Activated CD4-positive, alpha-beta T cell treated with anti-CD3 and anti-CD28 coated beads for 36 hours (primary cell): ENCODE measurements at places on chromosomes 7 and 10. TPM values are rescaled to one million over a fixed set of nuclear protein-coding genes. Genes with fewer than 3 reads are reported as not detected.

TMEM72 gene
- total RNA-seq: not detected

LRRTM3 gene
- not detected for total RNA-seq

DNA sequence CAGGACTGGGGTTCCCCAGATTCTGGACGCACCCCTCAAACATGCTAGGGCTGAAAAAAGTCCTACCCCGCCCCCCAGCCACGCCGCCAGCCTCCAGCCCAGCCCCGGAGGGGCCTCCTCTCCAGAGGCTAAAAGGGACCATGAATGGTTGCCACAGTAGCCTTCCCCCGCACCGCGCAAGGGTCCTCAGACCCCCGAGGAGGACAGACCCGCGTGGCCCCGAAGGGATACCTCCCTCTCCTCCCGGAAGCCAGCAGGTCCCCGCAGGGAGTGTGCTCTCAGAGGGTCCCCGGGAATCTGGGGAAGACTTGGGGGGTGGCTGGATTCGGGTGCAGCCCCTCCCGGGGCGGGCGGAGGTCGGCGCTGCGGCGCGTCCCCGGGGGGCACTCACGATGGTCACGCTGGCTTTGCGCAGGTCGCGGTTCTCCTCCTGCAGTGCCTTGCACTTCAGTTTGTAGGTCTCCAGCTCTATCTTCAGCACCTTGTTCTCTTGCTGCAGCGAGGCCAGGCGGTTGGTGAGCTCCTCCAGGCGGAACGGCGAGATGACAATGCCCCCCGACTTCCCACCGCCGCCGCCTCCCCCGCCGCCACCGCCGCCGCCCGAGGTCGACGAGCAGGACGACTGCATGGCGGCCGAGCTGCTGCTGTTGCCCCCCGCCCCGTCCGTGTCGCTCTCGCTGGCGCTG lies 482 bp downstream of the CCDC6 start:
- peak; percentile 48 for DNase-seq

GRCh38 chr7:140922741-140923345 lies 1.9 kb downstream of the BRAF start:
- DNase-seq: no peak

- DNase-seq: no peak
Observed at GRCh38 chr10:87740254-87740655, 77.8 kb downstream of the ATAD1 start.

- DNase-seq: no peak
Observed at GRCh38 chr10:101137271-101137670, 6.2 kb downstream of the TLX1 start.

- no peak for DNase-seq
Observed at GRCh38 chr7:112042631-112043030, 163.6 kb downstream of the DOCK4 start.

- DNase-seq: no peak
Observed at GRCh38 chr7:147022056-147022455, 905.5 kb downstream of the CNTNAP2 start.

GRCh38 chr7:68559518-68559917 lies 1038.8 kb upstream of the AUTS2 start:
- no peak for DNase-seq

- no peak for DNase-seq
Observed at GRCh38 chr7:21314954-21315353, 112.9 kb upstream of the SP4 start.

DNA sequence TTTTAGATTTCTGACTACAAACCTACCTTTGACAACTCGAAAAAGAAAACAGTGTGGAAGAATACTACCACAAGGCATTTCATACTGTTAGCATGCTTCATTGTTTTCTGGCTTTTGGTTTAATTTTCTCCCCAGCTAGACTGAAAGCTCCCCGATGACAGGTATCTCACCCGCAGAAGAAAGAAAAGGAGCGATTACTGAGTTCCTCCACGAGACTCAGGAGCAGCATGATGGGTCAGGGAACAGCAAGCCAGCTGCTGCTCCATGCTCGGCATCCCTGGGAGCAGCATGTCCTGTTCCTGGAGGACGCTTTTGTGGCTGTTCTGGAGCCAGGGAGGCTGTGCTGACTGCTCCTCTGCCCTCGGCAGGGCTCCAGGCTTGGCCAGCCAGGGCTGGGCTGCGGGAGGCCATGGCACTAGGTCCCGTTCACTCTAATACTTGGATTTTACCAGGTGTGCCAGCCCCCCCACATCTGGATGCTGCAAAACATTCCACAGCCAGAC lies 133.4 kb downstream of the PRKAG2 start:
- DNase-seq: no peak

DNA sequence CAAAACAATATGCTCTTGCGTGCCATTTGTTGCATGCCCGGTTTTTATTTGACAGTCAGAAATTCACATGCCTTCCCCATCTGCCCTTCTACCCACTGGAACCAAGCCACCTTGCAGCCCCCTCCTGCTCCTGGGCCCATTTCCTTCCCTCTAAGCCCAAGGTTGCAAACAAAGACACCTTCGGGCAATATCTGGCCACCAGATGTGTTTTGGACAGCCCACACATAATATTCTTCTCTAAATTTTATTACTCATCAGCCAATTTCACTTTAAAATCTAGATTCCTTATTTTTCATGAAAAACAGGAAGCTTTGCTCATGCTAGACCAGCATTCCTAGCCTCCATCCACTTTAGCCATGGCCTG lies 18.2 kb upstream of the C10orf105 start:
- DNase-seq: no peak

GRCh38 chr7:120460949-120461348 lies 188.0 kb downstream of the KCND2 start:
- no peak for DNase-seq
